ENCODE measurements at places on chromosomes 1 and 21. TPM values are rescaled to one million over a fixed set of nuclear protein-coding genes. Genes with fewer than 3 reads are reported as not detected.

DNA sequence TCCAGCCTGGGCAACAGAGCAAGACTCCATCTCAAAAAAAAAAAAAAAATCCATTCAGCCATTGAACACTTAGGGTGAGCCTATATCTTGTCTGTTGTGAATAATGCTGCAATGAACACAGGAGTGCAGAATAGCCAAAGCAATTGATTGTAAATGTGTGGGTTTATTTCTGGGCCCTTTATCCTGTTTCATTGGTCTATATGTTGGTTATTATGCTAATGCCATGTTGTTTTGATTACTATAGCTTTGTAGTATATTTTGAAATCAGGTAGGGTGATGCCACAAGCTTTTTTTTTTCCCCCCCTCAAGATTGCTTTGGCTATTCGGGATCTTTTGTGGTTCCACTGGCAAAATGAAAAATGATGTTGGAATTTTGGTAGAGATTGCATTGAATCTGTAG, 167.5 kb downstream of the LBR start:
- DNase-seq, result no peak

CADM3 gene
- 0.06 TPM for total RNA-seq

DNA sequence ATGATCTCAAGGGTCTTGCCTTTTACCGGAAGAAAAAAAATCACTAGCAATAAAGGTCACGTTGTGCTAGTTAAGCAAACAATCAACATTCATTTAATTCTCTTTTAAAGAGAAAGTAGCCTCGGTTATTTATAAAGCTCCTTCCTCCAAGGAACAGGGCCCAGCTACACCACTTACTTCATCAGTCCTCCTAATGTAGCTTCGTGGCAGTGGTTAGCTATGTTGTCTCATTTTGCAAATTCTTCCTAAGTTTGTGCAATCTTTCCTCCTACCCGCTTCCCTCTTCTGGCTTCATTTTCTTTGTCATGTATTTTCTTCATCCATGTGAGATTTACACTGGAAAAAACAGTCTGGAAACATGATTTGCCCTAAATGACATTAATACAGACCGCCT, 554.2 kb downstream of the NUF2 start:
- DNase-seq, result peak; percentile 69

APOBEC4 gene
- total RNA-seq, result not detected

GRCh38 chr1:26786437-26787380, 1.0 kb upstream of the PIGV start:
- peak; percentile 84 for DNase-seq

- DNase-seq, result peak; percentile 45
Measured at GRCh38 chr1:206075786-206076755, 23.1 kb downstream of the RHEX start.

FMO4 gene
- total RNA-seq, result 0.77 TPM

Data from HFFc6 (cell line).